ENCODE measurements at places on chromosomes 4 and X.

- peak; percentile 53 for DNase-seq
Measured at GRCh38 chrX:129983575-129984110, 1.2 kb downstream of the BCORL1 start.

GRCh38 chrX:153818571-153819383 lies 11.6 kb downstream of the PDZD4 start:
- peak; percentile 86 for DNase-seq

GRCh38 chr4:149823769-149824221 lies 8.2 kb upstream of the IQCM start:
- DNase-seq, result no peak

DNA sequence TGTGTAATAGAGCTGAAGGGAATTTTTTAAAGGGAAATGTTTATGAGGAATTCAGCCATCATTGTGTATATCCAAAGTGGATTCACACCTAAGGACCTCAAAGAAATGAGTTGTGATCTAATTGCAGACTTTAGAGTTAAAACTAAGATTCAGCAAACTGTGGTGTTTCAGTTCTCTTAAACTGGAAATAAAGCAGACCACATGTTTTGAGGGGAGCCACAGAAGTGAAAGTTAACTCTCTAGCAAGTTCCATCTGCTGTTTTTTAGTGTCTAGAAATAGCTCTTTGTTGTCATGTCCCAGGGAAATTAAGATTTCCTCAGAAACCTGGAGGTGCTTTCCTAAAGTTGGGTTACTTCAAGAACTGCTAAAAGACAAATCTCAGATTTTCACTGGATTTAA lies 97.3 kb upstream of the DDX3X start:
- DNase-seq, result no peak

DNA sequence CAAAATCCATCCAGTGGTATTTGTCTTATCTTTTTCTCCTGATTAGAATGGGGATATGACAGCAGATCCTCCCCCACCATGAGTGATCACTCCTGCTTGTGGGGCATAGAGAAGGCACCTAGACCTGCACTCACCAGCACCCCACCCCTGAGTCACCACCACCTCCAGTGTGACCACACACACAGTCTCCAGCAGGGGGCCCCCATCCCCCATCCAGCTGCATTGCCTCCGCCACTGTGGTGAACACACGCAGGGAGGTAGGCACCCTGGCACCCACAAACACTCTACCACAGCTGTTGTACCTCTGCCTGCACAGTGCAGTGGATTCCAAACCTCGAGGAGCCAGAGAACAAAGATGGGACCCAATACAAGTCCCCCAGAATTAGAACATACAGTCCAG lies 9.0 kb upstream of the MAGEA8 start:
- DNase-seq, result peak; percentile 22

DNA sequence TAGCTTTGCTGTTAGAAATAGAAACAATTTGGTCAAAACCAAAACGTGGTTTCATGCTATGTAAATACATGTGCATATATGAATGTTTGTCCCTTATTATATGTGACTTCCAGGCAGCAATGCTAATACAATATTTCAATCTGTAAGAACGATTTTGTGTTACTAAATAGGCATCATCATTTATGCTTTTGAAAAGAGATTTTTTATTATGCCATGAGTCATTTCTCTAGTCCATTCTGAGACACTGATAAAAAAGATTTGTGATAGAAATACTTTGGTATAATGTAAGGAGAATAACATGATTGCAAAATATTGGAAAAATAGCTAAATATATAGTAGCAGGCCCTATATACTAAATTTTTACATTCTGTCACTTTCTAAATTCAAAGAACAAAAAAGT lies 28.9 kb downstream of the SYNPO2 start:
- DNase-seq, result no peak

DNA sequence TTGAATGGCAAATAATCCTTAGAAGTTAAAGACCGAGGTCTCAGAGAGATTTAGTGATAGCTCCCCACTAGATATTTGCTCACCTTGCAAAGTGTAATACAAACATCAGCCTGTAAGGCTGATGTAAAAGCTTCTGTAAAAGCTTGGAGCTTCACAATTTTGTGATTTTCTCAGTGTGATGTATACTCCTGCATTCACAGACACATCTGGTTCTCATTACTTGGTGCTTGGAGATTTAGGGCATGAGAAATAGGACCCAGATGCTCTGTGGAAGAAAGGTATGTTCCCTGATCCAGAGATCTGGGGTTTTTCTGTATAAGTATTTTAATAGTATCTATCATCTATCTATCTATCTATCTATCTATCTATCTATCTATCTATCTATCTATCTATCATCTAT lies 1664.3 kb downstream of the C4orf33 start:
- DNase-seq, result no peak
